Cardiac septum (tissue), 1 donor: ENCODE measurements at places on chromosomes 2 and 18. TPM values are rescaled to one million over a fixed set of nuclear protein-coding genes. Genes with fewer than 3 reads are reported as not detected.

Gene ASPRV1
- total RNA-seq: 0.81 TPM

Gene PRSS56
- total RNA-seq: not detected

Gene LOXHD1
- total RNA-seq: 0.48 TPM

Gene SCYGR4
- total RNA-seq: not detected

Gene CELF4
- total RNA-seq: 0.24 TPM

Gene ALKAL2
- 2.7 TPM for total RNA-seq

Gene NAT8
- total RNA-seq: not detected

Gene PLEKHH2
- total RNA-seq: 5.2 TPM

GRCh38 chr2:47075361-47076125 is 79.6 kb downstream of the STPG4 start:
- no peak for DNase-seq

GRCh38 chr18:3094338-3094684 is 81.4 kb upstream of the LPIN2 start:
- DNase-seq: no peak

- DNase-seq: no peak
Observed at GRCh38 chr2:33069894-33070651, 123.3 kb downstream of the LTBP1 start.

- DNase-seq: no peak
Observed at GRCh38 chr2:216104691-216105090, 4.5 kb upstream of the XRCC5 start.

GRCh38 chr2:86562485-86562921 is 740 bp downstream of the CHMP3 start:
- DNase-seq: no peak

DNA sequence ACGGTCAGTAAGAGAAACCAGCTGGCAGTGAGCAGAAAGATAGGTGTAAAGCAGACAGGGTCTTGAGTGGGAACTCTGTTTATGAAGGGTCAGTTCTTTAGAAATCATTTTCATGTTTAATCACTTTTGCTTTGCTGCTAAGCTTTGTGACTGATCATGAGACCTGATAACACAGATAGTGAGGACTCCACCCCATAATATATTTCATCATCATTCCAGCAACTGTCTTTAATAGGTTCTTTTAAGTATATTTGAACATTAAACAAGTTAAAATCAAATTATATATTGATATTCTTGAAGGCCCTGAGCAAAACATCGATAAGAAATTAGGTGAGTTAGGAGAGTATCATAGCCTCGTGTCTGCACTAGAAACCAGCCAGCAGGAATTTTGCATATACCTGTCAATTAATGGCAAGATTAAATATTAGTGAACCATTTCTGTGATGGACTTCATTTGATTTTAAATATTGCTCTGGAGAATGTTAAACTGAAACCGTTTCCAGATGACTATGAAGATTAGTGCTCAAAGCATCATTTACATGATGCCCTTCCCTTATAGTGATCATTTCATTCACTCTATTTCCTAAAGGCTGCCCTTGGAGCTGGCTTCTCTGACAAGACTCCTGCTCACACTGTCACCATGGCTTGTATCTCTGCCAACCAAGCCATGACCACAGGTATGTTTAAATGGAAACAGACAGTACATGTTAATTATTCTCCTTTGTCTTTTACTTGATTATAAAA is 31.9 kb downstream of the HADHB start:
- no peak for DNase-seq

DNA sequence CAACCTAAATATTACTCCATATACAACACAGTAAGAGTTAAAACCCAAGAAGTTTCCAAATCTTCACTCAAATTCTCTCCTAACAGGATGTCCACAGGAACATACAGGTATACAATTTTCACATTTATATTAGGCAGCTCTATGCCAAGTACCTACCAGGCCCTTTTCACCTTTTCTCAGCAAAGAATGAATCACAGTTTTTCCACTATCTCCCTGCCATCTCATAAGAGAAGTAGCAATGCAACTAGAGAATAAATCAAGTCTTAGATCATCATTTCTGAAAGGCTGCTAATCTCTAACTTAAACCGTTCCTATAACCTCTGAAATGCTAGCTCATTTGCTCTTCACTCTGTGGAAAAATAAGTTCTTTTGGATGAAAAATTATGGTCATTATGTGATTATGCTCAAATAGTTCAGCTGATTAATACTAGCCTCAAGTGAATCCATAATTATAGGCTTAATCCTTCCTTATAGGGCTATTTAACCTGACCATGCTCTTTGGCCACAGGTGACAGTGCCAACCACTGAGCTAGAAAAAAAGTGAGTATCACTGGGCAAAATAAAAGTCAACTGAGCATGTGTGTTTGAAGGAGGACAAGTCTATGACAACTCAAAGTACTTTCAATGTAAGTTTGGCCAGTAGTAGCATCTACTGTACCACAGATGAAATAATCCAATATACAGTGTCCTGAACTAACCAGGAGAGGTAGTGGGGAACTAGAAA is 79.7 kb downstream of the COBLL1 start:
- no peak for DNase-seq

DNA sequence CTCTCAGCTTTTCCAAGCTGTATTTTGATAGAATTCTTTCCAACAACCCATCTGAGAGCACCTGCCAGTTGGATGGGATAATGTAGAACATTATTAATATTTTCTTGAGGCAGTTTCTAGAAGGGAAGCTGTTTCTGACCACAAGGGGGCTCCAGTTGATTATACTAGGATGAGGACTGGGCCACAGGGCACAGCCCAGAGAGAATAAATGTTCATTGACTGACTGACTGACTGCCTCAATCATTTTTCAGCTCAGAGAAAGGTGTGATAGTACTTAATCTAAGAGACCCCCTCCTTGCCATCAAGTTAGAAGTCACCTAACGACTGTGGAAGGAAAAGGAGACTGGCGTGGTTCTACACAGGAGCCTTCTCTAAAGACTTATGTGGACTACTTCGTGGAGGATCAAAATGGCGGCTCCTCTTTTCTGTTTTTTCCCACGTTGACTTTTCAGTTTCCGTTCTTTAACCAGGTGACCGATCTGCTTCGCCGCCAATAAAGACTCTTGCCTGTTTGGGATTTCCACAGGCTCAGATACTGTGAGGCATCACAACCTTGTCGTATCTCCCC is 31.9 kb upstream of the CREG2 start:
- DNase-seq: no peak

DNA sequence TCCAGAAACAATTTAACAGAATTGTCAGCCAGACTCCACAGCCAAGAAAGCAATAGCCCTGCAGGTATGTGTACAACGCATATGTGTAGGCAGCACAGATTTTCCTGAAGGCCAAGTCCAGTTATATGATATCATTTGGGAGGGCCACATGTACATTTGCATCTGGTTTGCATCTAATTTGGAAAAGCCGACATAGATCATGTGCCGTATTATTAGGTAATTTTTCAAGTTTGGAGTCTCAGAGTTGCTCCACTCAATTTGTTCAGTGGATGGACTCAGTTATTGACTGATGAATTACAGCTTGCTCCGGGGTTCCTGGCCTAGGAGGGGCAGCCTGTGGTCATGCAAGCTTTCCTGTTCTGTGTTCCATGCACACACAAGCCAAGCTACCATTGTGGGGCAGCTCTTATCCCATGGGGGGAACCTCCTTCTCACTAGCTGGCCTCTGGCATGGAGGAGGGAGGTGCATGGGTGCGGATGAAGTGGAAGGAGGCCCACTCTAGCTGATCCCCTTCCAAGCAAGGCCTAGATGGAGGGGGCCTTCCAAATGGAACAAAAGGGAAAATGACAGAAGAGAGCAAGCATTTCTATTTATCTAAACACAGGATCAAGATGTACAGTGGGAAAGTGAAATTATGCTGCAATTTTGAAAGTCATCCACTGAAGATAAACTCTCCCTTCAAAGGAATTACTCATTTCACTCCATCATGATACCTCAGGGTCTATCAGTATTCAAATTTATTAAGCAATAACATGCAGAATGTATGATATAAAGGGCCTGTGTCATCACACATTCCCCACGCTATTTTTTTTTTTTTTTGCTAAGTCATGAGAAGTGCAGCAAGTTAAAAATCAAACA is 202.6 kb upstream of the SMAD2 start:
- peak; percentile 65 for DNase-seq

DNA sequence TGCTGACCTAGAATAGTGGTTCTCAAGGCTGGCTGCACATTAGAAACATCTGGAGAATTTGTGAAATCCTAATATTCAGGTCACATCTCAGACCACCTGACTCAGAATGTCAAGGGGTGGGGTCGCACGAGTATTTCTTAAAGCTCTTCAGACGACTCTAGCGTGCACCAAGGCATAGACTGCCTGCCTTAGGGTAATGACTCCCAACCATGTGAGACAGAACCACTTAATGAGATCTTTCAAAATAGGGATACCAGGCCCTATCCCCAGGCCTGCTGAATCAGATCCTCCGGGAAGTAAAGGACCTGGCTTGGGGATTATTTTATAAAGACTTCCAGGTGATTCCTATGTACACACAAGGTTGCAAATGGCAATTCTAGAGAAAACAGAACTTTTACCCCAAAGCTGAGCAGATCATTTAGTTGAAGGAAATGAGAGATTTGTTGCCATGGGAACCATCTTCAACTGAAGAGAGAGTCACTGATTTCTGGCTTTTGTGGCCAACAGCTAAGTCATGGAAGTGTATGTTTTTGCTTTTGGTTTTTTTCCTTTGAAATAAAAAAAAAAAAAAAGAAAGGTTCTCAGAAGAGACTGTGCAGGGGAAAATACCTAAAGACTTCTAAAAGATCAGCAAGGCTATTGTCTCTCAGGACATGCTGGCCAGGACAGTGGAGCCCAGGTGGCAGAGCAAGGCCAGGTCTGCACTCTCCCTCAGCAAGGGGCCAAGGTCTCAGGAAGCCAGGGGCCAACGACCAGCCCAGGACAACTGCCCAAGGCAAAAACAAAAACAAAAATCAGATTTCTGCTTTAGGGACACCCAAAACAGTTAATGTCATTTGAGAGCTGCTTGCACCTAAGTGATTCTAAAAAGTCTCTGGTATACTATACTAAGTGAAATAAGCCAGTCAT is 15.3 kb upstream of the LOXHD1 start:
- peak; percentile 57 for DNase-seq

DNA sequence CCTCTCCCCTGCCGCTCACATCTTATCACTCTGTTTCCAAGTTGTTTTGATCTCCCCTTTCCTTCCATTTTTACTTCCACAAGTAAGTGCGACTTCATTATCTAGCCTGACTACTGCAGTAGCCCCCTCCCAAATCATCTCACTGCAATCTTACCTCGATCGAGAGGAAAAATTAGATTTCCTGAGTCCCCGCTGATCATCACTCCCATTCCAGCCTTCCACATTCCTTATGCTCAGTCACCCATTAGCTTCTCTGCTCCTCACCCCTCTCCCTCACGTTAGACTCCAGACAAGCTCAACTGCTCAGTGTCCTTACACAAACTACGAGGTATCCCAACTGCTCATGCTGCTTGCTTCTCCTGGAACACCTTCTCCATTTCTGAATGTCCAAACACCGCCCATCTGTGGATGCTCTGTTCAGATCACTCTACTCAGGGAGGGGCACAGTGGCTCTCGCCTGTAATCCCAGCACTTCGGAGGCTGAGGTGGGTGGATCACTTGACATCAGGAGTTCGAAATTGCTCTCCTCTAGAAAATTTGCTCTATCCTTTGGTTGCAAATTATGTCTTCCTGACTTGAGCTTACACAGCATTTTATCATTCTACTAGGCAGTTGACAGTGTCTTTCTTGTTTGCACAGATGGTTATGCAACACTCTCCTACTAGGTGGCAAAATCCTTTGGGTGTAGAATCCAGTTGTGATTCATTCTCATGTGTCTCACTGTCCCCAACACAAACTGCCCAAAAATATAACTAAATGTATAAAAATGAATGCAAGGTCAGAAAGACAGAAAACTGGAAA is 96.5 kb downstream of the INO80D start:
- DNase-seq: no peak

- no peak for DNase-seq
Observed at GRCh38 chr2:241302759-241303651, 12.5 kb downstream of the HDLBP start.

GRCh38 chr2:186611526-186611925 is 21.7 kb downstream of the ITGAV start:
- DNase-seq: no peak

DNA sequence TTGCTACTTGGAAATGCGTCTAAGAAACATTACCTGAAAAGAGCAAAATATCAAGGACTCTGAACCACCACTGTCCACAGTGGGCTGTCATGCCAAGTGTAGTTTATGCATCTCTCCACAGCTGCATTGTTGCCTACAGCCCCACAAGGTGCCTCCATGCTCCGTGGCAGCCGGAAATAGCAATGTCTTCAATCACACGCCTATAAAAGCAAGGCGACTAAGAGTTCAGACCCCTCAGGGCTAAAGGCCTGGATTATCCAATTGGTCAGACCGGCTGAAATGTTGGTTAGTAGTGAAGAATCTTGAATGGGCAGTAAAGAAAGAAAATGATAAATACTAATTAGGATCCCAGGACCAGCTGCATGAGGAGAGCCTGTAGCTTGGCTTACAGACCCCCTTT is 114.0 kb upstream of the SLC35G4 start:
- no peak for DNase-seq

DNA sequence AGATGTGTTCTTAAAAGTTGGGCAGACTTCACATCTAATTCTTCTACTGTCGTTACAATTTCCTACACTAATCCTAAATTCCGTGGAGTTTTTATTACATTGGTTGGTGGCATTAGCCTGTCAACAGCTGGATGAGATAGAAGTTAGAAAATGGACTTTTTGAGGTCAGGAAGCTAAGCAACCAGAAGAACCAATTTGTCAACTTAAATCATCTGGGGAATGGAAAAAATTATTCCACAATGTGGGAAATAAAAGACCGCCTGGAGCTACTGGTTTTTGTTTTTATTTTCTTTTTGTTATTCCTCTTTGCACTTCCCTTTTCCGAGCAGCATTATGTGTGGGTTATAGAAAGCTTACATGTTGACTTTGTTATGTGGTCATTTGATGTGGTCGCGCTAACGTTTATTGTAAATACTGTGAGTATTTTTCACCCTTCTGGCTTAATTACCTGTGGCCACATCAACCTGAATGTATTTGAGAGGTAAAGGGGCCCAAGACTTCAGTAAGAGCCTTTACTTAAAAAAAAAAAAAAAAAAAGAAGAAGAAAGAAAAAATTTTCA is 75.3 kb downstream of the PTPRM start:
- no peak for DNase-seq

DNA sequence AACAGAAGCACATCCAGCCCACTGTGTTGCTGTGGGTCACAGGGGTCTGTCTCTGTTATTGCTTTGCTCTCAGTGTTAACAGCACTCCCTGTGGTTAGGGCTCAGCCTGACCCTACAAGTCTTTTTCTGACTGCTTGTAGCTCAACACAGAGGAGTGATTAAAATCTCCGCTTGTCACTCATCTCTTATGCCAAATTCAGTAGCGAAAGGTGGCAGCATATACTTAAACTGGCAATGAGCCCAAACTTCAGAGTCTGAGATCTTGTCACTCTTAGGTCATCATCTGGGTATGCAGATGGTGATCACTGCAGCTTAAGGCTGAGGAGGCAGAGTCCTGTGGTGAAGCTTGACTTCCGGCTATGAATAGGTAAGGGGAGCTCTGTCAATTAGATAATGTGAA is 63.3 kb upstream of the CSRNP3 start:
- no peak for DNase-seq
